ENCODE measurements at places on chromosomes 1 and 21. TPM values are rescaled to one million over a fixed set of nuclear protein-coding genes. Genes with fewer than 3 reads are reported as not detected.

The SPATA21 gene
- total RNA-seq, result not detected

The C1orf185 gene
- not detected for total RNA-seq

The CD247 gene
- 2.0 TPM for total RNA-seq

The AMY1B gene
- not detected for total RNA-seq
